T-helper 17 cell (primary cell): ENCODE measurements at places on chromosomes 2 and 18. TPM values are rescaled to one million over a fixed set of nuclear protein-coding genes. Genes with fewer than 3 reads are reported as not detected.

DNA sequence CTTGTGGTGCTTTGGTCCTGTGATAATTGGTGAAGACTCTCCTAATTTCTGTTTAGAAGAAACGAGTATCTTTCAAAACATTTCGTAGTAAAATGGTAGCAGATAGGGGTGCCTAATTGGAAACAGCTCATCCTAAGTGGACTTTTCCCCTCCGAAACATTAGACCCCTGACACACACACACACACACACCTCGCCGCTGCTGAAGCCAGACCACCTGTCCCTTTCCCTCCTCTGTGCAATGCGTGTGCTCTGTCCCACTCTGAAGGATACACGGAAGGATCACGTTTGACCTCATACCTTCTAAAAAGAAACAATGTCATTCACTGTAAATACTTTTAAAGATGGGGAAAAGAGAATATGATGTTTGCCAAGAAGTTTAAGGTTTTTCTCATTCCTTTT, 36.2 kb upstream of the TMEM87B start:
- DNase-seq: no peak

GRCh38 chr2:67240507-67240906, 156.6 kb upstream of the ETAA1 start:
- no peak for DNase-seq

GRCh38 chr2:191190435-191190834, 39.6 kb upstream of the STAT4 start:
- DNase-seq: no peak

DNA sequence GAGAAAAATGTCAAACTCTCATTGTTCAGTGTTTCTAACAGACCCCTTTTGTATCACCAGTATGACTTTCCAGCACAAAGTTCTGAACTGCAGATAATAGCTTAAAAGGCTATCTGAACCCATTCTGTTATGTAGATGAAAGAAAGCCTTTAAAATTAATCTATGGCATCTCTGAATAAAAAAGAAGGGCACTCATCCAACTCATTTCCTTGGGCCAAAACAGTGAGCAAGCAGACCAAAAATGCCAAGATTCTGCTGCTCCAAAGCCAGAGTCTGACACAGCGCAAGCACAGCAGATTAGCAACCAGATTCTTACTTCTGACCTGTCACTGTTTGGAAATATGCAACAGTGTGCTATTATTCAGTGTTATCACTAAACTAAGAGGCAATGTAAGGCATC, 22.6 kb upstream of the ITGA6 start:
- DNase-seq: no peak

SERPINB11 gene
- total RNA-seq: not detected

GRCh38 chr2:211737282-211737681, 801.3 kb downstream of the ERBB4 start:
- no peak for DNase-seq

GRCh38 chr2:223930103-223930976, 14.8 kb downstream of the WDFY1 start:
- DNase-seq: no peak

RFTN2 gene
- total RNA-seq: 0.05 TPM

CKAP2L gene
- total RNA-seq: 0.97 TPM

GRCh38 chr2:148578493-148578884, 66.1 kb upstream of the EPC2 start:
- no peak for DNase-seq
